NCI-H2081 treated with DMSO at 0.1 percent for 48 hours (cell line): ENCODE measurements at places on chromosomes 5 and 9.

DNA sequence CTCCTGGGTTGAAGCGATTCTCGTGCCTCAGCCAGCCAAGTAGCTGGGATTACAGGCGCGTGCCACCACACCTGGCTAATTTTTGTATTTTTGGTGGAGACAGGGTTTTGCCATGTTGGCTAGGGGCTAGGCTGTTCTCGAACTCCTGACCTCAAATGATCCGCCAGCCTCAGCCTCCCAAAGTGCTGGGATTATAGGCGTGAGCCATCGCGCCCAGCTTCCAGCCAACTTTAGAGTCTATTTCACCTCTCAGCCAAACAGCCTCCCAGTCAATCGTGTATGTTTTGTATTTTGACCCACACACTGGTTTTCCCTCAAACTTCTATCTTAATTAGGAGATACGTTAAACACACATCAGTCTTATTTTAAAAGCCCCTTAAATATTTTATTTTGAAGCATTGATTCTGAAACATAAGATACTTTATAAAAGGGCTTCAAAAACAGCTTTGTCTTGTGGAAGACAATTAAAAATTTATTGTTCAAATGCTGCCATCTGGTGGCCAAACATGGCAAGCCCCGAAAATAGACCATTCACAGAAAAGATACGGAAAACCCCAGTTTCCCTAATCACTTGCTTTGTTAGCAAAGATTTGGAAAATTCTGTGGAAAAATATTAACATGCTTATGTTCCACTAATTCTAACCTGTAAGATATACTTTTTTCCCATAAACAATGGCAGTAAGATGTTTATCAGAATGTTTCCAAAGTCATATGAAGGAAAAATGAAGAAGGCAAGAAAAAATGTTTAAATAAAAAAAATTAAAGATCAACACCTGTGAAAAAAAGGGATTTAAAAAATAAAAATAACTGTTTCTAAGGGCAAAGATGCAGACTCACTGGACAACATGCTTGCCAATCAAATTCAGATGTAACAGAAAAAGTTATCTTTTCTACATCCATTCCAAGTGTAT lies 33.1 kb downstream of the APTX start:
- DNase-seq, result no peak

DNA sequence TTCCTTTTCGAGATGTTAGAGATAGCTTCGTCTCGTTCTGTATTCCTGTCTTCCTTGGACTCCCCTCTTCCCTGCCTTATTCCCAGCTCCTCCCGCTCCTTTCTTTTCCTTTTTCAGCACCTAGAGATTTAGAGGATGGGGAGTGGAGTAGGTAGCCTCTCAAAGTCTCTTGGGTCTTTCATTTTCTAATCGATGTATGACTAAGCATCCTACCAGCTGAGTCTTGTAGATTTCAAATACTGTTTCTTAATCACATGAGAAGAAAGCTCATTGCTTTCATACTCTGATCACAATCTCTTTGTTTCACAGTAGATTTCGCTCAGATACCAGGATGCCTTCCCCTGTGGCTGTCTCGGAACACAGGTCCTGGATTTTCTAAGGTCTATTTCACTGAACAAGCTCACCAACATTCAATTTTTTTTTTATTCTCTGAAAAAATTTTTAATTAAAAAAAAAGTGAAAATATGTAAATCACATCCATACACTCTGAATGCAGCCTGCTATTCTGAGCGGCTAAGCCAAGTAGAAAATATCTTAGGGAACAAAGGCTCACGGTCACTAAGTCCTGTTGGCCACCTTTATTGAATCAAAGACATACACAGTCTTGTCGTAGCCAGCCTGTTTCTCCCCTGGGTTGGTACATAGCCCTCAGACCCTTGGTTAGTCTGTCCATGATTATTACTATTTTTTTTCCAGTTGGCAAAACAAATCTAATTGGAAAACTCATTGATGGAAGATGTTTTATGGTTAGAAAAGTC lies 413.8 kb downstream of the KDM4C start:
- no peak for DNase-seq

GRCh38 chr9:111253742-111254437 lies 76.1 kb downstream of the OR2K2 start:
- DNase-seq, result no peak

DNA sequence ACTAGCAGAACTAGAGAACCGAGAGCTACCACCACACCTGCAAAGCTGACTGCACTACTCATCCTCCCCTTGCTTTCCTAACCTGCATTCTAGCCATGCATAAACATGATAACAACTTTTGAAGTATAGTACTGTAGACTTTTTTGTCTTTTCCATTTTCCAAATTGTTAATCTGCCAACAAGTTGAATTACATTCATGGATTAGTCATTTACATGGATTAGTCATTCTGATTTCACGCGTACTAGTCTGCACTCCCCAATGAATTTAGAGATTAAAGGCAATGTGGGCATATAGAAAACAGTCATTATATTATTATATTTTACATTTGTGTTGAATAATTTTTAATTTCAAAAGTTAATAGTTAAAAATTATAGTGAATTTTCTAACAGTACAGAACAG lies 81.4 kb downstream of the EDIL3 start:
- no peak for DNase-seq

DNA sequence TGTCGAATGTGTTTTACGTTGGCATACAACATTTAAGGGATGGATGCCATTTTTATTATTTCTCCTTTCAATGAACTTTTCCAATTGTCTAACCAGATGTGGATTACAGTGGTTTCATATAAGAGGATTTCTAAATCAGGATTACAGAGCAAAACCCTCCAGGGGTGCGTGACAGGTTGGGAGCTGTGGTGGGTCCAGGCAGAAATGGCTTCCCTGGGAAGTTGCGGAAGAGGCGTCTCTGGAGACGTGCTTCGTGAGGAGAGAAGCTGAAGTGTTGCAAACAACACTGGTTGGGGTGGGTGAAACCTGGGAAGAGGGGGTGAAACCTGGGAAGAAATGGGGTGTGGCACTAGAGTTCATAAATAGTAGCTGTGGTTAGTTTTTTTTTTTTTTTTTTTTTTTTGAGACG lies 4.5 kb upstream of the RPL26L1 start:
- DNase-seq, result no peak
